ENCODE measurements at places on chromosomes 4 and X.

DNA sequence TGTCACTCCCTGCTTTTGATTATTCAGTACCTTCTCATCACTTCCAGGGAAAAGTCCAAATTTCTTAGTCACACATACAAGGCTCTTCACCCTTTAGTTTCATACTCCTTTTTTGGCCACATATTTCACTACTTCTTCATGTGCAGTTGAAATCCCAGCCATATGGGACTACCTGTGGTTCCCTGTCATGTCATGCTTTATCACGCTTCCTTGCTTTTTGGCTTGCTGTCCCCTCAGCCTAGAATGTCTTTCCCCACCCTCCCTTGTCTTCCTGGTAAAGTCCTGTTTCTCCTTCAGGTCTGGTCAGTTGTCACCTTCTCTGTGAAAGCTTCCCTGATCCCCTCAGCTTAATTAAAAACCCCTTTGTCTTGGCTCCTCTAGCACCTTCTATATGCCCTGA is 163.8 kb downstream of the AFF2 start:
- DNase-seq = no peak

DNA sequence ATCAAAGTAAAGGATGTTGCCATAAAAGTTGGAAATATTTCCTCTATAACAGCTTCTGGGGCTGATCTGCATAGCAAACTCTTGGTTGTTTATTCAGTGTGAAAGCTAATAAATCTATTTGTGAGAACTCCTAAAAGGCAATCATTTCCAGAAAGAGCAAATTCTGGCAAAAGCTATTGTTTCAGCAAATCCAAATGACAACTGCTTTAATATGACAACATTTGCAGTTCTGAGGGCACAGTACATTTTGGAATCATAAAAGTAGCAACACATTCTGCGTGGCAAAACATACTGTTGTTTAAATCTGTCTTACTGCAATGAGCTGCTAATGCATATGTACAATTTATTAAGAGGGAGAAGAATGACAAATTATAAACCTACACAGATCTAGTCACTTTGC is 818.1 kb downstream of the FSTL5 start:
- DNase-seq = no peak

GRCh38 chr4:90444904-90445303 is 317.7 kb downstream of the CCSER1 start:
- no peak for DNase-seq

- DNase-seq = no peak
Observed at GRCh38 chrX:7201496-7201895, 53.5 kb upstream of the PUDP start.

- DNase-seq = no peak
Observed at GRCh38 chr4:155889031-155889793, 14.3 kb upstream of the TDO2 start.

- DNase-seq = no peak
Observed at GRCh38 chr4:128583753-128584712, 225.5 kb upstream of the JADE1 start.

- DNase-seq = no peak
Observed at GRCh38 chrX:21375708-21376009, 1.4 kb downstream of the CNKSR2 start.

DNA sequence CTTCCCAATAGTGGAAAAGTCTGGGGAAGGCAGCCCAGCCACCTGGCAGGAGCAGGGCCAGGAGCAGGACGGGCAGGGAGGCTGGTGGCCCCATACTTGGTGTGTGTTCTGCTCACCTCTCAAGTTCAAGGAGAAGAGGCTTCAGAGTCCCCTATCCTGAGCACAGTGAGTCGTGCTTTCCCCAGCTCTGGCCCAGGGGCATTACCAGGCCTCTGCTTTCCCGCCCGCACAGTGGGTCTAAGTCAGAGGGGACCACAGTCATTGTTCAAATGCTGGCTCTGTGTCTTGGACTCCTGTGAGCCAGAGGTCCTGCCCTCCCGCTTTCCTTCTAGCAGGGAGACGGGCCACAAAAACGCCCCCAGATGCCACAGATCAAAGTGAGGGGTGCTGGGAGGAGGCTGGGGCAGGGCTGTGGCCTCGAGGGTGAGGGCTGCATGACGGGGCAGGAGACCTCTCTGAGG is 27.6 kb downstream of the HTRA3 start:
- no peak for DNase-seq

GRCh38 chr4:24781999-24782745 is 13.2 kb upstream of the SOD3 start:
- no peak for DNase-seq

- no peak for DNase-seq
Observed at GRCh38 chr4:183541752-183542040, 36.8 kb downstream of the ING2 start.

DNA sequence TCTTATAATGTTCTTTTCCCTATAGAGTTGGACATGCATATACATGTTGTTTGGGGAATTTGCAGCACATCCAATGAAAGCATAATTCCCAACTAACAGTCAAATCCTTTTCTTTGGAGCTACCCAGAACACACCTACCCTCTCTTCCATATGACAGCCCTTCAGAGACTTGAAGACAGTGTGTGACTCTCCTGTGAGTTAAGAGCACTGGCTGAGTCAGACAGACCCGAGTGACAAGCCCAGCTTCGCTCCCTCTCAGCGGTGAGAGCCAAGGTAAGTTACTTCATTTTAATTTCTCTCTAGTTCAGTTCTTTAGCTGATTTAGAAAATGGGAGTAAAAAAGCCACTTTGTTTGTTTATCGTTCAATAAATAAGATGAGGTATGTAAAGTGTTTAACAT is 86.3 kb downstream of the RTL9 start:
- no peak for DNase-seq

Data from T-helper 17 cell (primary cell).